ENCODE measurements at places on chromosomes 11 and 22.

DNA sequence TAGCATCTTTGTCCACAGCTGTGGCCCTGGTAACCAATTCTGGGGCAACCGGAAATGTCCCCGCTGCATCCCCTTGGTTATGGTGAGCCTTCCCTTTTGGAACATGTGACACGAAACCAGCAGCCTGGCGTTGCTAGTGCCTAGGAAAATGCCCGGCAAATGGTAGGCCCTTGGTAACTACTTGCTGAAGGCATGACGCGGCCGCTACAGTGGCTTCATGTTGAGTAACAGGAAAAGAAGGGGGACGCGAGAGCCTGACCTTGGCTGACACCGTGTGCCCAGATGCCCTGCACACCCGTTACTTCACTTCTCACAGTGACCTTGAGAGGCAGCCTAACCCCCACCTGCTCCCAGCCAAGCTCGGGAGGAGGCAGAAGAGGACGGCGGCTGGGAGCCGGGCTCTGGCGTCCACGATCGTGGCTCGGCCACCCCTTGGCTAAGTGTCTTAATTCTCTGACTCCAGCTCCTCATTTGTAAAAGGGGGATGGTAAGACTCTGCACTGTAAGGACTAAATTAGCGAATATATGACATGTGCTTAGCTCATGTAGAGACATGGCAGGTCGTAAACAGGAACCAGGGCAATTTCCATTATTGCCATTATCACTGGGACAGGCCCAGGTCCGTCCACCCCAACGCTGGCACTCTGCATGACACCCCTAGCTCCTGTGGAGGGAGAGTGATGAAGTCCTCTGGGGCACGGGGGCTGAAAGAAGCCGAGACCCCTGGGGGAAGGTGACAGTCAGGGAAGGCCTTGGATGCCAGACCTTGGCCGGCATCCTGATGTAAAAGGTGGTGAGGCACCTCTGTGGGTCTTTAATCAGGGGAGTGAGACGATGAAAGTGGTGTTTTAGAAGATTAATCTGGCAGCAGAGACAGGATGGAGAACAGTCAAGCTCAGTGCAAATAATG lies 18.9 kb downstream of the IFT27 start:
- no peak for DNase-seq

GRCh38 chr11:69832561-69833413 lies 13.6 kb upstream of the FGF3 start:
- DNase-seq, result no peak

DNA sequence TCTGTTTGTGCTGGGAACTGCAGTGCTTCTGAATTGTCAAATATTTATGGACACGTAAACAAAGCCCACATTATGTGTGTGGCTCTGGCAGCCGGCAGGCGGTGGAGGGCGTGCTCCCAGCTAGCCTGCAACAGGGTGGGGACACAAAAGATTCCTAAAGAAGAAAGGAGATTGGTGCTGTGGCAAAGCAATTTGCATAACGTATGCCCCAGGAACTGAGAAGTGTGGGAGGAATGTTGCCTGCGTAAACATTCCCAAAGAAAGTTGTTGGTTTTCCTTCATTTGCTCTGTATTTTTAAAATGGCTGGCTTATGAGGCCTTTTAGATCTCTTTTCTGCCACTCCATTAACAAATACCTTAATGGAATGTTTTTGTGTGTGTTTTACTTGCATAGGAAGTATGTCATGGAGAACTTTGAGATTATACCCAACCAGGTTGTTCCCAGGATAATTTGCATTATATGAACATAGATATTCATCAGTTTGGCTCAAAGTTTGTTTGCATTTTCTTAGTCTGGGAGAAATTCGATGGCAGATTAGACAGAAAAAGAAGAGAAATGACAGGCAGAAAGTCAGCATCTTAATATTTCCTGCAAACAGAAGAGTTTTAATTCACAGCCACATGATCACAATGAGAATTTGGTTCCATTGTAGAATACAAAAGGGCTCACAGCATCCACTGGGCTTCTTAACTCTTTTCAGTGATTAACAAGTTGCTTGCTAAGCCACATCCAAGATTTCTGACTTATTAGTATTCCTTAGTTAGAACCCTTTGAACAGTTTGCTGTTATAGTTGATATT lies 41.8 kb upstream of the DLAT start:
- DNase-seq, result no peak

GRCh38 chr22:39967103-39967829 lies 7.1 kb downstream of the TMA7B start:
- DNase-seq, result no peak

- peak; percentile 17 for DNase-seq
Measured at GRCh38 chr22:38927033-38927781, 30.2 kb upstream of the APOBEC3A start.

- no peak for DNase-seq
Measured at GRCh38 chr22:37618674-37619073, 10.0 kb downstream of the GGA1 start.

GRCh38 chr22:19970479-19971275 lies 29.1 kb upstream of the TXNRD2 start:
- no peak for DNase-seq

DNA sequence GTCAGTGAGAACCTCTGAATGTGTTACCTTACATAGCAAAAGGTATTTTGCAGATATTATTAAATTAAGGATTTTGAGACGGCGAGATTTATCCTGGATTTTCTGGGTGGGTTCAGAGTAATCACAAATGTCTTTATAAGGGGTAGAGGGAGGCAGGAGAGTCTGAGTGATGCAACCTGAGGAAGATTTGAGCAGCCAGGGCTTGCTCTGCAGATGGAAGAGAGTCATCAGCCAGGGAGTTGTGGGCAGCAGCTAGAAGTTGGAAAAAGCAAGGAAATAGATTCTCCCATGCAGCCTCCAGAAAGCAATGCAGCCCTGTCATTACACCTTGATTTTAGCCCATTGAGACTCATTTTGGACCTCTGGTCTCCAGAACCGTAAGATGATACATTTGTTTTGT lies 4.1 kb upstream of the WDR74 start:
- DNase-seq, result no peak

DNA sequence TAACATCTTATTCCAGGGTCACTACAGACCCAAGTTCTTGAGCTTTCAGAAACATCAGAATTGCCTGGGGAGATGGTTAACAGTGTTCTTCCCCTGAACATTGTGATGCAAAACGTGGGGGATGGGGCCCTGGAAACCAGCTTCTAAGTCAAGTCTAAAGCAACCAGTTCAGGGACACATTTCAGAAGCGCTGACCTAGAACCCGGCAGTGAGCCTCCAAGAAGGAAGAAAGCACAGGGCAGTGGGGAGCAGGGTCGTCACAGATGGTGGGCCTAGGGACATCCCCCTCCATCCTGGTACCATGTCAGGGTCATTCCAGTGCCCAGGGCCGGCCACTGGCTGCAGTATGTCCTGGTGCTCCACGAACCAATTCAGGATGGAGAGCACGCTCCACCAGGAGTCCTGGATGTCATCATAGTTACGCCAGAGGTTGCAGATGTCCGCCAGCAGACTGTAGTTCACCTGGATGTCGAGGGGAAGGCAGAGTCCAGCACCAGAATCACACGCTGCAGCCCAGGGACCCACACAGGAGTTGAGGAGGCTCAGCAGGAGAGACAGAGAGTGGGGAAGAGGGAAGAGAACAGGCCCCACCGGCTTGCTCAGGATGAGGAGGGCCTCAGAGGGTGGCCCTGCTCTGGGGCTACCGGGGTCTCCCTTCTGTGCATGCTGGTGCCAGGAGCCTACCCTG lies 5.0 kb downstream of the NAGA start:
- no peak for DNase-seq

DNA sequence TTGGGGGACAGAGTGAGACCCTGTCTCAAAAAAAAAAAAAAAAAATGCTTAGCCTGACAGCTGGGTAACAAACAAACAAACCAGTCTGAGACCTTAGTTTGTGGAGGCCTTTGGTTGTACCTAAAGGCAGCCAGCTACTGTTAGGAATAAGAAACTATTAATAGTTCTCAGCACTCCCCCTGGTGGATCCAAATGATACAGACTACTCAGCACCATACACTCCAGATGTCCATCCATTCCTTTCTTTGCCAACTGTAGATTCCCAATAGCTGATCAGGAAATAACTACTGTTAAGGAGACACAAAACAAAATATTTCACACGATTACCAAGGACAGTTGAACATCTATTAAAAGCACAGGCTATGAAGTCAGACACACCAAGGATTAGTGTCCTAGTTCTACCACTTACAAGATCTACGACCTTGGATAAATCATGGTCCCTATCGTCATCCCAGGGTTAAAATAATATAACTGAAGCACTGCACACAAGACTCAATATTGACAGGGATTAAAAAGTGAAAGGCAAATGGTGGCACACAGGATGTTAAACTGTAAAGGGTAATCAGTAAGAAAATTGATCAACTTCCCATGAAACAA lies 17.2 kb downstream of the CLDN25 start:
- no peak for DNase-seq

DNA sequence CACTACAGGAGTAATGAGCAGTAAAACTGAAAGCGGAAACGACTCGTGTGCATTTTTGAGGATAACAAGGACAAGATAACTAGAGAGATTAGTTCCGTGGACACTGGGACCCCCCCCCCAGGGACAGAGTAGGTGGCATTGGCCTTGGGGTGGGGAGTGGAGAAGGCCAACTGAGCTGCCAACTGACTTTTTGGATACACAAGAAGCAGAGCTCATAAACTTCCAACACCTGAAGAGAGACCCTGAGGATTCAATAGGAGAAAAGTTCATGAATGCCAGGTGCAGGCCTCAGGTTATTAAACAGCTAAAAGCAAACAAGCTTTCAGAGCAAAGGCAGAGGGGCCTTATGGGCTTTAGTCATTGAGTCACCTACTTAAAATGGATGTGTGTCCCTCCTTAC lies 17.6 kb upstream of the PRSS23 start:
- DNase-seq, result no peak

DNA sequence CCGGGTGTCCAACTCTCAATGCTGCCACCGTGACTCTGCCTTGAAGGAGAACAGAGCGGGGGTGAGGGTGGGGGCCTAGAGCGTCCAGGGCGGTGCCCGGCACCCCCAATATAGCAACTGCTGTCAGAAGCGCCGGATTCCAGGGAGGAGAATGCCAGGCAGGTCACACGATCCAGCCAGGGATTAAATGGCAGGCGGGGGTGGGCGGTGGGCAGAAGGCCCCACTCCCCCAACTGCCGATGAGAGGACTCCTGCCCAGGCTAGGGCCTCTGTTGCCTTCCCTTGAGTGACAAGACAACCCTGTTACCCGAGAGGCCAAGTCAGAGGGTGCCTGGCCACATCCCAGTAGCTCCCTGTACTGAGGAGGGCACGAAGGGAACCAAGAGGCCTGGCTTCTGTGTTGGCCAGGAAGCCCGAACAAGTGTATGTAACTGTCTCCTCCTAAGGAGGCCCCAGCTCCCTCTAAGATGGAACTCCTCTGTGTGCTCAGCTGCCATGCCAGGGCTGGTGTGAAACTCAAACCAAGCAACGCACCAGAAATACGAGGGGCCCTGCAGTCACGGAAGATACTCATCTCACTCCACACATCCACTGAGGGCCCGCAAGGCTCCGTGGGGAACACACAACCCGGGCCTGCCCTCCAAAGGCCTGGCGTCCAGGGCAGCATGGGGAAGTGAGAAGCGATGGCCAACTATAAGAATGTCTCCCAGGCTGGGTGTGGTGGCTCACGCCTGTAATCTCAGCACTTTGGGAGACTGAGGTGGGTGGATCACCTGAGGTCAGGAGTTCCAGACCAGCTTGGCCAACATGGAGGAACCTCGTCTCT lies 3.0 kb downstream of the PACSIN3 start:
- DNase-seq, result no peak

- DNase-seq, result no peak
Measured at GRCh38 chr11:9590717-9591116, 17.2 kb downstream of the WEE1 start.

DNA sequence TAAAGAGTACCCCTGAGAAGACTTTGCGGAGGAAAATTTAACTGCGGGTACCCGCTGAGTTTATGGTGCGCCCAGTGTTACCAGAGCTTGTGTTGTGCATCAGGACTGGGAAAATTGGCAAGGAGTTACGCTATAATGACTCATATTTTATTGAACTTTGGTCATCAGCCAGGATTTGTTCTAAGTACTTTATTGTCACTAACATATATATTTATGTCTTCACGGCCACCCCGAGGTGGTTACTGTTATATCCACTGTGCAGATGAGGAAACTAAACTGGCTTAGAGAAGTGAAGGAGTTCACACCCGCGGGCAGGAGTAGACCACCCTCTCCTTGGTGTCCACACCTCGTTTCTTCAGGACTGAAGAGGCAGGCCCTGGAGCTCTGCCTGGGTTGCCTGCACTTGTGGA lies 667 bp downstream of the ACCS start:
- peak; percentile 32 for DNase-seq

DNA sequence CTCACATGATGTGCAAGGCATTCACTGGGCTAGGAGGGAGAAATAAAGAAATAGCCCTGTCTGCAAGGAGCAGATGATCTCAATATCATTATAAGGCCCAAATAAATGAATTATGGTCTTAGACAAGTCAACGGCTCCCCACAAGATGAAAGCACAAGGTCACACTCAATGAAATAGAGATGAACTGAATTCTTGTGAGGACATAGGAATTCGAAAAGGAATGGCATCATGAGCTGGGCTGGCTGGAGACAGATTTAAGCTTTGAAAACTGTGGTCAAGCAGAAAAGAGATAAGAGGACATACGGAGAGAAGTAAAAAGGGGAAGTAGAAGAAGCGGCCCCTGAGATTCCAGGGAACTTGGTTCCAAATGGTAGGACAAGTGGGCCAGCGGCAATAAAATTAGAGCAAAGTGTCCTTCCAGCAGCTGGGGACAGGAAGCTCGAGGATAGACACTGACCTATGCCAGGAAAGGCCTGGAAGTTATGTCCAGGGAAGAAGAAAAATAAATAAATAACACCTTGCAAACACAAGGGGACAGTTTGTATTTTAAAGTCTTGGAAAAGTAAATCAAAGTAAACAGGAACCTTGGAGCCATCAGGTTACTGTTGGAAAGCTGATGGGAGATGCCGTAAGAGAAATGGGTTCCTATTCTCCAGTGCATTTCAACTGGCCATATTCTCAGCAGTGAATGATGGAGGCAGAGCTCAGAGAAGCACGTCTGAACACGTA lies 37.8 kb downstream of the GALNT18 start:
- DNase-seq, result no peak

DNA sequence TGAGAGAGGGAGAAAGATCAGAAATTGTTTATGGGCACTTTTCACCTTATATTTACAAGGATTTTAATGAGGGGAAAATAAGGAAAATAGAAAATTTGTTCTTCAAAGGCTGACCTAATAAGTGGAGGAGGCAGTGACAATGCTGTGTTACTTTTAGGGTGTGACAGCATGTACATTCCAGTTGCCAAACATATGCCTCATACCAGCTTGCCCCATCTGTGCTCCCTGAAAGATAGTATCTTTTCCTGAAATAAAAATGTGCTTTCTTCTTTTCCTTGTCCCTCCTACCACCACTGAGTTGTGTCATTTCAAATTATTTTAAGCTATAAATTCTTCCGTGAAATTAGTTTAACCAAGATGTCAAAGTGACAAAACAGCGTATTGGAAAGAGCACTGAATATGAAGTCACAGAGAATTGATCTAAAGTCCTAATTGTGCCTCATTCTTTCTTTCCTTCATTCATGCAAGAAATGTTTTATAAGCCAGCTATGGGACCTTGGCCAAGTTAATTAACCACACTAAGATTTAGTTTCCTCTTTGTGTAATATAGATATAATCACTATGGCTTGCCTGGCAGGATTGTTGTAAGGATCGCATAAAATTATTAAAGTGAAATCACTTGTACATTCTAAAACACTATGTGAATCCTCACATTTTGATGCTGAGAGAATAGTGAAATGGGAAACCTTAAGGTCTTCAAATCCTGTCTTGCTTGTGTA lies 1307.5 kb upstream of the TENM4 start:
- no peak for DNase-seq

All from pulmonary artery endothelial cell (primary cell).